ENCODE measurements at places on chromosomes 2 and 18.

GRCh38 chr18:31658670-31659575 is 25.5 kb downstream of the B4GALT6 start:
- no peak for DNase-seq

GRCh38 chr2:96115631-96116423 is 544 bp downstream of the ADRA2B start:
- DNase-seq = no peak

- no peak for DNase-seq
These were observed 28.8 kb upstream of the TMEM37 start for GRCh38 chr2:119402645-119403560.

GRCh38 chr2:1238598-1239138 is 174.6 kb upstream of the TPO start:
- DNase-seq = no peak

- no peak for DNase-seq
These were observed 6.9 kb upstream of the CHRNA1 start for GRCh38 chr2:174771136-174771535.

- DNase-seq = no peak
These were observed 129.9 kb downstream of the PRPF40A start for GRCh38 chr2:152587187-152587947.

DNA sequence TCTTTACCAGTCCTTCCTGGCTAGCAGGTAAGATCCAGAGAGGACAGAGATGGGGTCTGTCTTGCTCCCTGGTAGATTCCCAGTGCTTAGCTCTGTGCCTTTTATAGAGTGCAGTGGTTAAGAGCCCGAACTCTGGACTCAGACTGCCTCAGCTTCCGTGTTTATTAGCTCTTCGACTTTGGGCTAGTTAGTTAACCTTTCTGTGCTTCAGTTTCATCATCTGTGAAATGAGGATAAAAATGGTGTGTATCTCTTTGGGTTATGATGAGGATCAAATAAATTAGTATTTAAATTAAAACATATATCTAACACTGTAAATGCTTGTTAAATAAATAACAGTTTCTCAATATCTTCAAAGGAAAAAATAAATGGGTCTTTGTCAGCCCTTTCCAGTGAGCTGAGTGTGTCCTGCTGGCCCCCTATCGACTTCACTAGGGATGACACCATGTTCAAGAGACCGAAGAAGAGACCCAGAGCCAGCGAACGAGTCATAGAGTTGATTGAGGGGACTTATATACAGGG is 38.2 kb downstream of the CERS6 start:
- no peak for DNase-seq

- peak; percentile 29 for DNase-seq
These were observed 53.6 kb downstream of the GALNT1 start for GRCh38 chr18:35635170-35635569.

DNA sequence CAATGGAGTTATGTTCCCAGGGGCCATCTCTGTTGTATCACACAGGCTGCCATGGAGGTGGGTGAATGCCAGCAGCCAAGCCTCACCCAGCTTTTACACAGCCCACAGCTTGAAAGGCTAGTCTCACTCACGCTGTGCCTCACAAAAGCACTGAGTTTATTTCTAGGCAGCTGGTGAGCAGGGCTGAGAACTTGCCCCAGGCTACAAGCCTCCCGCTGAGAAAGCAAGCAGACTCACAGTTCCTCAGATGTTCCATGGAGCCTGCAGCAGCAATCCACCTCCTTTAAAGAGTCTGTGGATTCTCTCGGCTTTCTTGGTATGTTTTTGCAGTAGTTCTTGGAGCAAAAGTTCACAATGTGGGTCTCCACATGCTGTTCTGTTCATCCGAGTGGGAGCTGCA is 40.9 kb upstream of the ALKAL2 start:
- no peak for DNase-seq

DNA sequence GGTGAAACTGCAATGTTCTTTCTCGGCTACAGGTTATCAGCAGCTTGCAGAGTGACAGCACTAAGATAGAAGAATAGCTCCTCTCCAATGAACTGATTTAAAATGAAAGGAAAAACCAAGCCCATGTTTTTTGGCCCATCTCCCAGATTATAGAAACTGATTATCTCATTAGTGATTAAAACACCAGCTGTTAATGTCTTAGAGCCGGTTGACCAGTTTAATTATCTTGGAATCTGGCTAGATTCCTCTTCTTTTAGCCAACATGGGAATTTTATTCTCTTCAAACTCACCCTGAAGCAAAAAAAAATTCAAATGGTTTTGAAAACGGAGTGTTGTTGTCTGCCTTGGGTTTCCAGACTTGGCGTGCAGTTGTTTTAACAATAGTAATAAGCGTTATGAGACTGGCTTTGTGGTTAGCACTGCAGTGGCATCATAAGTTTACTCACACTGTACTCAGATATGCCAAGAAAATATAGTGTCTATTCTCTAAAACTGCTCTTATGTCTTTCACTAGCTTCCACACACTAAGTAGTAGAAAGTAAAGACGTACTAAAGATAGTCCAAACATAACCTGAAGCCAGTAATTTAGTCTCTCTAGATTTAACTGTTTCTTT is 665.3 kb downstream of the STK39 start:
- DNase-seq = no peak

- no peak for DNase-seq
These were observed 42.7 kb downstream of the SAP130 start for GRCh38 chr2:127985026-127985734.

DNA sequence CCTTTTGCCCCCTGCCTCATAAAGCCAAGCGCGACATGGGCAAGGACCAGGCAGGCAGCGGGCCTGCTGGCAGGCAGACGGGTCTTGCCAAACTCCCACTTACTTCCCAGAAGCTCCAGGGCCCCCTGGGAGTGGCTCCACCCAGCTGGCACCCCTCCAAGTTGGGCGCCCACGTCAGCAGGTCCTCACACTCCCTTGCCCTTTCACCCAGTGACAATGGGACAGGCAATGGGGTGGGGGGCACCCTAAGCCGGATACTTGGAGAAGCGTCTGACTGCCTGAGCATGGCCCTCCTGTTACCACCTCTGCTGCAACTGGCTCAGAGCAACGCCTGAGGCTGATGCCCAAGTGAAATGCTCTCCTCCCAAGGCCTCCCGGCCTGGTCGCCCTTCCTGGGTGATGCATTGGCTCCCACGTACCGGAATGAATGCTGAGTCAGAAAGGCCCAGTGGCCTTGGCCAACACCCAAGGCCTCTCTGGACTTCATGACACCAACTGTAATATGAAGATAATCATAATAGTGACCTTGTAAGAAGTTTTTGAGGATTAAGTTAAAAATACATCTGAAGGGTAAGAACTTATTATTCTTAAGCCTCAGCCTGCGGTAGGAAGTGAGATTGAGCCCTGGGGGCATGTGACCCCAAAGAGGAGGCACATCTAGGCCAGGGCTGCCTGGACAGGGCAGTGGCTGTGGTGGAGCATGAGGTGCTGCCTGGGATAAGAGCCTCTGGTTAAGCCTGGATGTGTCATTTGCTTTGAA is 31.6 kb downstream of the KCNK3 start:
- DNase-seq = peak; percentile 79

- no peak for DNase-seq
These were observed 29.3 kb upstream of the ACAA2 start for GRCh38 chr18:49842656-49843055.

DNA sequence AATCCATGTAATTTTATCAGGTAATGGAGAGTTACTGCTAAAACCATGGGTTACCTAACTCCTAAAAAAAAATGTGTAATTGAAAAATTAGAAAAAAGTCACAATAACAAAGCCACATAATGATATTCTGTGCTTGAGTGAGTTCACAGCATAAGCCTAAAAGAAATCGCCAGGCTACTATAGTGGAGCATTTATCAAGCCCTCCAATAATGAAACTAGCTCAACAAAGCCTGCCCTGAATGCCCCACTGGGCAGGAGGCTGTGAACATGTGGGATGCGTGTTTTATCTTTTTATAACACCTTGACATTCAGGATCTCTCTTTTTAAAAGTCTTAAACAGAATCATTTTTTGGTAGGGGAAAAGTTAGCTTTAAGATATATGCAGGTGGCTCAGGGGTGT is 86.3 kb downstream of the KCTD18 start:
- DNase-seq = no peak

DNA sequence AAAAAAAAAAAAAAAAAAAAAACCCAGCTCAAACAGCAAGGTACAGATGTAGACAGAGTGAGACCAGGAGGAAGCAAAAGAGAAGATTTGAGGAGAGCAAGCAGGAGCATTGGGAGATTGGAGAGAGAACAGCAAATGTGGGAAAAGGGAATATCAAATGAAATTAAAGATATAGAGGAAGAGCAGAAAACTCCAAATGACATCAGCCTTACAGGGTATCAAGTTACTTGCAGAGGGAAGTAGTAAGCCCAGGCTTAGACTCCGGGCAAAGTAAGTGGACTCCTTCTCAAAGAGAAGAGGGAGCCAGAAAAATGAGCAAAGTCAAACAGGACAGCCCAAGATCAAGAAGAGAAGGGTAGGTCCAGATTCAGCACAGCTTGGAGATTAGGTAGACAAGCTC is 93.3 kb upstream of the PPP1CB start:
- DNase-seq = no peak

DNA sequence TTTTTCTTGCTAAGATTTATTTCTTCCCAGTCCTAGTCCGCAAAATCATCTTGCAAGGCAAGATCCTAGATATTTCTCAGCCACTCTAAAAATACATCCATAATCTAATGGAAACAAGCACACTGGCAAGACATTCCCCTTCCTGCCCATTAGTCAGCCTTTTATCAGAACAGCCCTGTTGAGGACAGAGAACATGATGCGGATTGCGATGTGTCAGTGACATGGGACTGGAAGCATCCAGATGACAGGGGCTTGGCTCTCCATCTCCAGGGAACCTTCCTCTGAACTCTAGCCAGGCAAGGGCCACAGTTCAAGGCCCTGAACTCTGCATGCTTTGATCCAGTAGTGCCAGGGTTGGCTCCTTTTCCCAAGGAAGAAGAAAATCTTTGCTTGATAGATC is 70.0 kb downstream of the VSNL1 start:
- DNase-seq = no peak

DNA sequence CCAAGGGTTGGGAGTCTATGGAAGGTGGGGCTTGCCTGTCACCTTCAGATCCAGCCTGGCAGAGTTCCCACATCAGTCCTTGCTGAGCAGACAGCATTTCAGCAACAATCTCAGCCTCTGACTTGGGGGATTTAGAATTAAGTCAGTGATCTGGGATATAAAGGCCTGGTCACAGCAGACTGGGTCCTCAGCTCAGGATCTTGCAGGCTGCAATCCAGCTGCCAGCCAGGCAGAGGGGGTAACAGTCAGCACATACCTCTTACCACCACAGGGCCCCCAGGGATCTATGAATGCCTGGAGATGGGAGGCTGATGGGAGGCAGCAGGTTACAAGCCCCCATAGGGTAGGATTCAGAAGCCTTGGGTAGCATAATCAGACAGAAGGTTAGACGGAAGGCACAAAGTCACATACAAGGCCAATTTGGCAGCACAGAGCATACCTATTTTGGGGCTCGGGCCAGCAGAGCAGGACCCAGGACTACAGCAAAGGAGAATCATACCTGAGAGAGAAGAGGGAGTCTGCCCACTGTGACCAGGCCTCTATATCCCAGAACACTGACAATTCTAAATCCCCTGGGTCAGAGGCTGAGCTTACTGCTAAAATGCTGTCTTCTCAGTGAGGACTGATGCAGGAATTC is 163.5 kb downstream of the MTCL1 start:
- DNase-seq = no peak

- DNase-seq = no peak
These were observed 6.8 kb upstream of the CIB4 start for GRCh38 chr2:26647981-26648380.

- DNase-seq = no peak
These were observed 32.3 kb downstream of the SLC9A4 start for GRCh38 chr2:102505290-102505689.

GRCh38 chr2:198374375-198375082 is 570.1 kb downstream of the PLCL1 start:
- DNase-seq = peak; percentile 49

GRCh38 chr2:74849228-74849892 is 15.4 kb downstream of the HK2 start:
- DNase-seq = no peak

DNA sequence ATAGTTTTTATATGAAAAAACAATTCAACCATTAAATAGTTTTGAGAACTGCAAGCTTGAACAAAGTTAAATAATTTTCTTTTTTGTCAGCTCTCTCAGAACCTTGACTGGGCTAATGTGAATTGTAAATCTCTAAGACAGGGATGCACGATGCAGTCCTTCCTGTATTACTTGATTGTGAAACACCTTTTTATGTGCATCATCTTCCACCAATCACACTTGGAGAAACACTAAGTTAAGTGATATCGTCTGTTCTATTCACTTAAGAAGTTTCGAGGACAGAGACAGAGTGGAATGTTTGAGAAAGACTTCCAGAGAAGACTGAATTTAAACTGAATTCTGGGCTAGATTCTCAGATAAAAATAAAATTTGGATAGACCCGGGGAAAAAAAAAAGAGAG is 238.2 kb downstream of the MREG start:
- no peak for DNase-seq

DNA sequence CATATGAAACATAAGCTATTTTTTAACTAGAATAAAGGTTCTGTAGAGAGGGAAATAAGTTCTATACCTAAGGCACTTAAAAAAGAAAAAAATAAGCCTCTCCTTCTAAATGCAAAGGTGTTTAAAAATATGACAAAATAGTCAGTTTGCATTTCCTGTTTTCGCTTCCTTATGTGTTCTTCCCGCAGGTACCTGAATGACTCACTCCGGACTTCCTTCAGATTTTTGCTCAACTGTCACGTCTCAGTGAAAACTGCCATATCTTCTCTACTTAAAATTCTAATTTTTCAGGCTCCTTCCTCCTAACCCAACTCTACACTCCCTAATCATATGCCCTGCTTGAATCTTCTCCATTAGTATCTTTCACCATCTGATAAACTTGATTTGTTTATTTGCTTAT is 1333.1 kb downstream of the LRP1B start:
- no peak for DNase-seq

- DNase-seq = no peak
These were observed 5.9 kb upstream of the CETN1 start for GRCh38 chr18:574149-574860.

DNA sequence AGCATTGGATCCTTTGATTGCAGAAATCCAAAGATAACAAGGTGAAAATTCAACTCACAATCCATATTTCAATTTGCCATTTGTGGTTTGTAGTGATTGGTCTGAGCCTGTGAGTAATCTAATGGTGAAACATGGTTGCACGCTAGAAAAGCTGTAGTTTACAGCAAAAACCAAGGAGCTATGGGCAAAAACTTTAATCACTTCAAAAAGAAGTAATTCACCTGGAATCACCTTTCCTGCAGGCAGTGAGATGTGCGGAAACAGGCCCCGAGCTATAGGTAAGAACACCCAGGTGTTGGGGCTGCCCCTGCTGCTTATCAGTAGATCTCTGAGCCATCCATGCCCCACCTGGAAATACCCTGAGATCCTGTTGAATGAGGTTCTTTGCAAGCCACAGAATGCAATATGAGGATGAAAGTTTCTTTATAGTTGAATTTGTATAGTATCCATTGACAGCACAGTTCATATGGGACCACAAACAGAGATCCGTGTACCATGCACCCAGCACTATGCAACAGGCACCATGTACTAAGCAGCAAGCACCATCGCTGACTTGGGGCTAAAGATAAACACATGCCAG is 208.2 kb downstream of the SPP2 start:
- peak; percentile 68 for DNase-seq
